ENCODE measurements at places on chromosomes 12 and 14.

GRCh38 chr12:117212563-117213190 is 22.4 kb upstream of the FBXO21 start:
- DNase-seq, result peak; percentile 47

DNA sequence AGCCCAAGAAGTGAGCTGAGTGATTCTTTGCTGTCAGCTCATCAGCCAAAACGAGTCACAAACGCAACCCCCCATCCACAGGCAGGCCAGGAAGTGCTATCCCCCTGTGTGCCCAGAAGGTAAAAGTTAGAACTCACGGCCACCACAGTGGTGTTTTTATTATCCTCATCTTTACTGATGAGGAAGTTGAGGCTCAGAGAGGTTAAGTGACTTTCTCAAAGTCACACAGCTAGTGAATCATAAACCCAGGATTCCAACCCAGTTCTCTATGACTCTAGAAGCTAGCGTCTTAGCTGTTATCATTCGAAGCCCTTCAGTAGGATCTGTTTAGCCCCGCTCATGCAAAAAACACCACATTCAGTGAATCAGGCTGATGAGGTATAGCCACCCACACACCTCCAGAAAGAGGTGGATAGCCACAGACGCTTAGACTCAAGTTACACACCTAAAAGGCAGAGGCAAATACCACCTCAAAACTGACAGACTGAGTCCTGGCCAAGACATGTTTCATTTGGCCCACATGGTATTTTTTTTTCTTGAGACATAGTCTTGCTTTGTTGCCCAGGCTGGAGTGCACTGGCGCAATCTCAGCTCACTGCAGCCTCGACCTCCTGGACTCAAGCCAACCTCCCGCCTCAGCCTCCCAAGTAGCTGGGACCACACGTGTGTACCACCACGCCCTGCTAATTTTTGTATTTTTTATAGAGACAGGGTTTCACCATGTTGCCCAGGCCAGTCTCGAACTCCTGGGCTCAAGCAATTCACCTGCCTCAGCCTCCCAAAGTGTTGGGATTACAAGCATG is 100.7 kb downstream of the SCARB1 start:
- no peak for DNase-seq

DNA sequence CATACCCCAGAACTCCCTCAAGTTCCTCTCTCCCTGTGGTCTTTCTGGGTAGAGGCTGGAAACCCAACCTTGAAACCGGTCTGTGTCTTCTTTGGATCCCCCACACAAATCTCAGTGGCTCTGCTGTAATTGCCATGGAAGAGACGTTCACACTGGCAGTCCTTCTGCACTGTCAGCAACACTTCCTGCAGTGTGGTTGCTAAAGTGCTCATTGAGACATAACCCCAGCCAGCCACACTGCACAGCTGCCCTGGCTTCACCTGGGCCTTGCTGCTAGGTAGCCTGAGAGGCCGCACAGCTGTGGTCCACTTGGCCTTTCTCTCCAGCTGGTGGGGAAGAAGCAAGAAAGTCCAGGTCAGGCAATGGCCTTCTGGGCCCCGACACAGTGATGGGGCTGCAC is 2.4 kb downstream of the GZMH start:
- no peak for DNase-seq

- no peak for DNase-seq
Measured at GRCh38 chr12:27576667-27577347, 52.8 kb downstream of the PPFIBP1 start.

DNA sequence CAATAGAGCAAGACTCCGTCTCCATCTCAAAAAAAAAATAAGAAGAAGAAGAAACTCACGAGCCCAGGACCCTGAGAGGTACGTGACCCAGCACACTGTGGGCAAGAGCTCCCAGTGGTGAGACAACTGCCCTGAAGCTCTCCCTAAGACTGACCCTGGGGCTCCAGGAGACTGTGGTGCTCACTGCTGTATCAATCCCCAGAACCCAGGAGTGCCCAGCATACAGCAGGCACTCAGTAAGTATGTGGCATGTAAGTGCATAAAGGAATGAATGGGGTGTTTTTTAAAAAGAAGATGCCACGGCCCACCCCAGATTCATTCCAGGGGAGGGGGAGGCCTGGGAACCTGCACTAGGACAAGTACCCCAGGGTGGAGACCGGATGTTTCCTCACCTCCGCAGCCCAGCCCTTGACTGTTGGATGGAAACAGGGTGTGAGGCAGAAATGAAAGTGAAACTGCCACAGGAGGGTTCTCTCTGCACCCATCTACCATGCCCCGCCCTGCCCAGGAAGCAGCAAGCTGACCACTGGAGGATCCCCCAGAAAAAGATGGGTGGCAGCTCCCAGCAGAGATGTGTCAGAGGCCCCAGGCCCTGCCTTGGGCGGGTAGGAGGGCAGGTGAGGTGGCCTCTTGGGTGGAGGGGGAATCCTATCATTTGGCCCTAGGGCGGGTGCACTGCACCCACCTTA is 12.2 kb downstream of the ITPK1 start:
- DNase-seq, result peak; percentile 45

- no peak for DNase-seq
Measured at GRCh38 chr14:99837822-99838221, 44.6 kb downstream of the EML1 start.

DNA sequence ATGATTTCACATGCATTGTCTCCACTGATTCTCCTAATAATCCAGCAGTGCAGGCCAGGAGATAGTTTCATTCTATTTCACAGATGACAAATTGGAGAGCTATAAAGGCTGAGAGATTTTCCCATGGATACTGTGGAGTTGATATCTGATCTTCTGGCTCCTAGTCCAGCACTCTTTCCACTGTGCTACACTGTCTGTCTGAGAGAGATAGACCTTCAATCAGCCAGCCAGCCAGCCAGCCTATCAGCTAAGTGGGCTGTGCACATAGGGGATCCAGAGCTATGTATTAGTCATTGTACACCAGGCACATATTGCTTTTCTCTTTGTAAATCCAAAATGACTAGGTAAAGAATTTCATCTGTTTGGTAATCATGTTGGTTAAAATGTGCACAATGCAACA is 91.8 kb upstream of the ATP2B1 start:
- no peak for DNase-seq

- DNase-seq, result no peak
Measured at GRCh38 chr12:34399631-34400410, 377.5 kb downstream of the ALG10 start.

GRCh38 chr12:1553536-1553935 is 40.8 kb downstream of the FBXL14 start:
- no peak for DNase-seq

DNA sequence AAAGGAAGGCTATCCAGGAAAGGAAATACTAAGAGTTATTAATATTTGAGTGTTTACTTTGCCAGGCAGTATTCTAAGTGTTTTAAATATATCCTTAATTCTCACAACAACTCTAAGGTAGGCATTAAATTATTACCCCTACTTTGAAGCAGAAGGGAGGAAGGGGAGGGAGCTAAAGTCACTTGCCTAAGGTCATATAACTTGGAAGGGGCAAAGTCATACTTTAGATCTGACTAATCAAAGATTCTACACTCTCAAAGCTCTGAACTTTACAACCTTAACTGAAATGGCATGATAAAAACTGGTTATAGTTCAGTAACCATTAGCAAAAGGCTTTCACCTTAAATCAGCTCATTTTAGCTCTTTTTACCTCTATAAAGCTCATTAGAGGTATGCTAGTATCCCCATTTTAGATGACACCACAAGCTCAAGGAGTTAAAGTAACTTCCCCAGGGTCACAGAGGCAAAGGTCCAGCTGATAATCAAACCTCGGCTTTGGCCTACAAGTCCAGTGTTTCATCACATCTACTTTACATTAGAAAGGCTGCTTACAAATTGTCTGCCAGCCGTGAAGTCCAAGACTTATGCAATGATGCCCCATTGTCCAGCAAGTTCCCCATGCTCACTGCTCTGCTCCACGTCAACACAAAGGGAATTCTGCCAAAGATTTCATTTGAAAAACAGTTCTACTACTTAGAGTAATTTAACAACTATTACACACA is 223.9 kb downstream of the MED13L start:
- no peak for DNase-seq

DNA sequence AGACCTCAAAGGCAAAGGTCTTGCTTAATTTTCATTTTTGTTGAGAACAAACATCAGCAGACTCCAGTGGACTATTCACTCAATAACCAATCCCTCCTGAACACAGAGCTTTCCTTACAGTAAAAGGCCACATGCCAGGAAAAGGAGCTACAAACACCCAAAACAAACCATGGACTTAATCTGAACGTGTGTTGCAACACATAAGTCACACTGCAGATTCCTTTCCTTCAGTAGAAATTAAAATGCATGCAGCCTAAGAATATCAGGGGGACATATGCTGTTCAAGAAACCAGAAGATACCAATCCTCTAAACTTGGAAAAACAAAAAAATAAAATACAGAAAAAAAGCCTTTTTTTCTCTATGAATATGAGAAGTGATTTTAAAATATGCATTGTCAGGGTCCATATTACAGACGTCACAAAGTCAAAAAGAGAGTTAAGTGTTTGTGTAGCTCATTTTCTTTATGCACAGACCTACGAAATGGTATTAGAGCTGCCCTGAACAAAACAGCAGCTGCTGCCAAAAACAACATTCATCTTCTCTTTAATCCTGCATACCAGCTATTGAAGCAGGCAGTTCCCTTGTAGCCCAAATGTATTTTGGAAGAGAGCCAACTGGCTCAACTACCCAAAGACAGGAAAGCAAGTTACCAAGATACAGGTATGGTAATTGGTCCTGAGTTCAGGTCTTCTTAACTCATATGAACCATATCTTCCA is 26.2 kb downstream of the KITLG start:
- DNase-seq, result no peak

DNA sequence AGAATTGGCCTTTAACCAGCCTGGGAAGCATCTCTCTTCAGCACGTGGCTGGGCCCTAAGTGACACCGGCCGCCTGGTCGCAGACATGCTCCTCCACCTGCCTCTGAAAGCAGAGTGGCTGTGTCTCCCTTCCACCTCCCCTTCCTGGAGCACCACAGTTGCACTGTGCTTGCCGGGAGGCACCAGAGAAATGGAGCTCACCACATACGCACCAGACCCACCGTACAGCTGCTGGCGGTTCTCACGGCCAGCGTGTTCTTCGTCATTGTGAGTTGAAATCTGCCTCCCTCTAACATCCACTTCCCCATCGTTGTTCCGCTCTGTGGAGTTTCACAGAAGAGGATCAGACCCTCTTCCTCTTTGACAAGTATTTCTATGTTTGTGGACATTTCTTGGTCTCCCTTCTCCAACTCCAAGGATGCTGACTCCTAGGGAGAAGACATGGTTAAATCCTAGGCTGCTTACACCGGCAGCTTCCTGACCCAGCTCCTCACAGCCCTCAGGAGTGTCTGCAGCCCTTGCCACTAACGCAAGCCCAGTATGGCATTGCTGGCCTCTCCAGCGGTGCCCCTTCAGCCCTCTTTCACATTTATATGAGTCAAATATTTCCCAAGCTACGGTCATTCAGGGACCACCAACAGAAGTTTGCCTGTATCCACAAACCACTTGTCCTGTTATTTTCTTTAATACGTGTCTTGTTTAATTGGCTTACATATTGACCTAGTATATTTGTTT is 11.5 kb upstream of the KRT5 start:
- no peak for DNase-seq

GRCh38 chr14:100696008-100696407 is 30.7 kb upstream of the DLK1 start:
- DNase-seq, result no peak

DNA sequence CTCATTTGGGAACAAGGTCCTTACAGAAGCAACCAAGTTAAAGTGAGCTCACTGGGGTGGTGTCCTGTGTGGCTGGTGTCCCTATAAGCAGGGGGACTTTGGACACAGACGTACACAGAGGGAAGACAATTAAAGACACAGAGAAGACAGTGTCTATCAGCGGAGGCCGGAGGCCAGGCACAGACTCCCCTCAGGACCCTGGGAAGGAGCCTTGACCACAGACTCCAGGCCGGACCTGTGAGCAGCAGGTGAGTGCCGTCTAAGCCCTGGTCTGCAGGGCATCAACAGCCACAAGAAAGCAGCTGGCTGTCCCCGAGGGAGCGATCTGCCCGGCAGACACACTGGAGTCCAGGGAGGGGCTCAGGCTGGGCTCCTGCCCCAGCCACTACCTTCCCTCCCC is 219.1 kb upstream of the C14orf180 start:
- no peak for DNase-seq

- DNase-seq, result no peak
Measured at GRCh38 chr12:24905431-24905830, 43.5 kb downstream of the BCAT1 start.

GRCh38 chr12:31205054-31205453 is 120.9 kb downstream of the SINHCAF start:
- no peak for DNase-seq

GRCh38 chr14:77043177-77043983 is 14.9 kb upstream of the IRF2BPL start:
- DNase-seq, result no peak

DNA sequence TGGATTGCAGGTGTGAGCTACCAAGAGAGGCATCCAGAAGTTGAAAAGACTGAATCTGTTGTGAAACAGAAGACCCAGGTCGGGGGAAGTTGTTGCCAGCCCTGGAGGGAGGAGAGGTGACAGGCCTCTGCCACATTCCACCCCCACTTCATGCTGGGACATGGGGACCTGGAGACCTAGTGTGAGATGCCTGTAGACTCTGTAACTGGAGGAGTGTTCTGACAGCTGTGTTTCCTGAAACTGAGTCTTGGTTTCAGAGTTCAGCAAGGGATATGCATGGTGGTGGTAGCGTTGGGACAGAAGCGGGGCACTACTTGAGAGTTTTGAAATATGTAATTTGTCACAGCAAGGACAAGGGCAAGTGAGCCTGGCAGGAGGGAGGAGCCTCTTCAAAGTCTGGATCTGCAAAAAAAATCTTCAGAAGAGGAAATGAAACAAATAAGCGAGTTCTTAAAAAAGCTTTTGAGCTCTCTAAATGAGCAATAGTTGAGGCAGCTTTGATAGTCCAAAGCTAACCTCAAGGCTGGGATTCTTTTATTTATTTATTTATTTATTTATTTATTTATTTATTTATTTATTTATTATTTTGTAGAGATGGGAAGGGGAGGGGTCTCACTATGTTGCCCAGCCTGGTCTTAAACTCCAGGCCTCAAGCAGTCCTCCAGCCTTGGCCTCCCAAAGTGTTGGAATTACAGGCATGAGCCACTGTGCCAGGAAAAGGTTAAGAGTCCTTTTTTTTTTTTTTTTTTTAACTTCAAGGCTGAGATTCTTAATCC is 58.9 kb upstream of the EEA1 start:
- no peak for DNase-seq

DNA sequence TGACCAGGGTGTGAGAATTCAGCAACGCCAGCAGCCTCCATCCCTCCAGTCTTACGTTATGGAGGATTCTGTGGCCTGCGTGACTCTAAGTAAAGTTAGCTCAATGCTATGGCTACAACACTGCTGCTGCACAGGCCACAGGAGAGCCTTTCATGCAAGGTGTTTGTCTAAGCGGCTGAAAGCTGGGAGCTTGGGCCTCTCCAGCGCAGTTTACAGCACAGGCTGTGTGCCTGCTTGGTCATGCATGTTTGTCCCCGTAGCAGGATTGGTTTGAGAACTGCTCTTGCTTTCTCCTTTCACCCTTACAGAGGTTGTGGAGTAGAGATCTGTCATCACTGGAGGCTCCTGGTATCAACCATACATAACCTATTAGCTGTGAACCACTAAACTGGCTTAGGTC is 113.1 kb upstream of the TMCC3 start:
- no peak for DNase-seq

- DNase-seq, result no peak
Measured at GRCh38 chr14:95127531-95127911, 29.8 kb downstream of the DICER1 start.

GRCh38 chr14:32900547-32900946 is 38.1 kb upstream of the NPAS3 start:
- no peak for DNase-seq

GRCh38 chr12:131085125-131085815 is 131.6 kb downstream of the ADGRD1 start:
- no peak for DNase-seq

GRCh38 chr12:18320036-18320617 is 58.8 kb downstream of the PIK3C2G start:
- DNase-seq, result no peak

Measured in activated T-cell treated with anti-CD3 and anti-CD28 coated beads for 1 hour (primary cell).